Naive thymus-derived CD8-positive, alpha-beta T cell (primary cell): ENCODE measurements at places on chromosomes 13 and 19.

DNA sequence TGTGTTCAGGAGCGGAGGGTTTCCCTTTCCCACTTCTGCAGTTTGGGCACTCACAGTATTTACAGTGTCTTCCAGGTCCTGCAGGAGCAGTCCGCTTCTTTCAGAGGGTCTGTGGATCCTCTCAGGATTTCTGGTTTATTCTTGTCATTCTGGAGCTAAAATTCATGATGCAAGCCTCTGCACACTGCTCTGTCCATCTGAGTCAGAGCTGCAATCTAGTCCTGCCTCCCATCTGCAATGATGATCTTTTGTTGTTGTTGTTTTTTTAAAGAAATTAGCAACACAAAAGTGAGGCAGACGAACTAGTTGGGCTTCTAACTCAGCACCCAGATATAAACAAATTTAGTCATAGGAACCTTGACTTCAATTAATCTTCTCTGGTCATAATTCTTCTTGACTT is 86.5 kb downstream of the DLEU7 start:
- no peaks in the 10 kb centered on the region for H3K36me3 ChIP-seq
- no peak overlapping the region for H3K27ac ChIP-seq
- H3K4me1 ChIP-seq, result peaks cover 5% of the 10 kb centered on the region
- no peak for DNase-seq
- no peak overlapping the region for H3K4me3 ChIP-seq

DNA sequence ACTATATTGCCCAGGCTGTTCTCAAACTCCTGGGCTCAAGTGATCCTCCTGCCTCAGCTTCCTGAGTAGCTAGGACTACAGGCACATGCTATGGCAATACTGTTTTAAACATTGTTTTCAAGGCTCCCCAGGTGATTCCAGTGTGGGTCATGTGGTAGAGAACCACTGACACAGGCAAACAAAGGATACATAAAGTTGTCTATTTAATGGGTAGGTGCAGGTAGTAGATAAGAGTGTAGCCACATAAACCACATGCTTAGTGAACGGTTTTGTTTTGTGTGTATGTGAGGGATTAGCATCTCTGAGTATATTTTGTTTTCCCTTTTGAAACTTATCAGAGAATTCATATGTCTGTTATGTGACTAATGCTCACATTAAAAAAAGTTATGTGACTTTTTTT is 36.7 kb downstream of the USPL1 start:
- peaks cover 34% of the 10 kb centered on the region for H3K4me1 ChIP-seq
- DNase-seq, result no peak

- no peak overlapping the region for H3K4me3 ChIP-seq
- no peak for DNase-seq
- H3K27ac ChIP-seq, result no peak overlapping the region
- peaks cover 63% of the 10 kb centered on the region for H3K27me3 ChIP-seq
Observed at GRCh38 chr13:20181188-20181587, 11.6 kb downstream of the GJB2 start.

DNA sequence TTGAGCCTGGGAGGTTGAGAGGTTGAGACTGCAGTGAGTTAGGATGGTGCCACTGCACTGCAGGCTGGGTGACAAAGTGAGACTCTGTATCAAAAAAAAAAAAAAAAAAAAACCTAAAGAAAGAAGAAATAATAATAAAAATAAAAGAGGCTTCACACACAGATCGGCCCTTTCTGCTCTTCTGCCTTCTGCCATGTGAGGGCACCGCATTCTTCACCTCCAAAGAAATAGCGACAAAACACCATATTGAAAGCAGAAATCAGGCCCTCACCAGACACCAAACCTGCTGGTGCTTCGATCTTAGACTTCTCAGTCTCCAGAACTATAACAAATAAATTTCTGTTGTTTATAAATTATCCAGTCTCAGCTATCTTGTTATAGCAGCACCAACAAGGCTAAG is 3.0 kb downstream of the ZNF649 start:
- peaks cover 7% of the 10 kb centered on the region for H3K27me3 ChIP-seq
- no peak overlapping the region for H3K4me3 ChIP-seq
- H3K4me1 ChIP-seq, result peaks cover 13% of the 10 kb centered on the region
- no peak overlapping the region for H3K27ac ChIP-seq
- no peak for DNase-seq
- H3K36me3 ChIP-seq, result peaks cover 53% of the 10 kb centered on the region

GRCh38 chr13:49760558-49760957 is 31.9 kb downstream of the KPNA3 start:
- H3K36me3 ChIP-seq, result peaks cover 15% of the 10 kb centered on the region
- no peaks in the 10 kb centered on the region for H3K27me3 ChIP-seq
- H3K4me1 ChIP-seq, result peaks cover 32% of the 10 kb centered on the region
- DNase-seq, result no peak
- no peak overlapping the region for H3K27ac ChIP-seq

- H3K4me1 ChIP-seq, result peaks cover 91% of the 10 kb centered on the region
- H3K4me3 ChIP-seq, result peak overlapping the region; percentile 83
- peaks cover 9% of the 10 kb centered on the region for H3K36me3 ChIP-seq
- H3K27me3 ChIP-seq, result no peaks in the 10 kb centered on the region
- peak overlapping the region; percentile 97 for H3K27ac ChIP-seq
- peak; percentile 73 for DNase-seq
Observed at GRCh38 chr19:34269968-34270621, 15.7 kb downstream of the GARRE1 start.

DNA sequence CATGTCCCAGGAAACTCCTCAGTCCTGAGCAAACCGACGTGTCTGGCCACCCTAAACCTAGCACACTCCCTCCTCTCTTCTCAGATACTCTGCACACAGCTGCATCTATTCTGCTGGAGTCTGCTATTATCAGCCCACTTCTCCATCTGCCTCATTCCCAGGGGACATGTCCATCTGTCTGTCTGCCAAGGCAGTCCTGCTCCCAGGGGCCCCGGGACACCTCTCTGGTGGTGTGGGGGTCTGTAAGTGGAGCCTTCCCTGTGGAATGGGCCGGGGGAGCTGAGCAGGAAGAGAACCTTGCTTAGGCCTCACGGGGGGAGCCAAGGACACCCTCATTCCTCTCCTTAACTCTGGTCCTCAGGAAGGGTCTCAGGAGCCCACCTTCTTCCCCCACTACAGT is 72.7 kb downstream of the ERICH6B start:
- H3K4me3 ChIP-seq, result no peak overlapping the region
- H3K27me3 ChIP-seq, result no peaks in the 10 kb centered on the region
- DNase-seq, result no peak

DNA sequence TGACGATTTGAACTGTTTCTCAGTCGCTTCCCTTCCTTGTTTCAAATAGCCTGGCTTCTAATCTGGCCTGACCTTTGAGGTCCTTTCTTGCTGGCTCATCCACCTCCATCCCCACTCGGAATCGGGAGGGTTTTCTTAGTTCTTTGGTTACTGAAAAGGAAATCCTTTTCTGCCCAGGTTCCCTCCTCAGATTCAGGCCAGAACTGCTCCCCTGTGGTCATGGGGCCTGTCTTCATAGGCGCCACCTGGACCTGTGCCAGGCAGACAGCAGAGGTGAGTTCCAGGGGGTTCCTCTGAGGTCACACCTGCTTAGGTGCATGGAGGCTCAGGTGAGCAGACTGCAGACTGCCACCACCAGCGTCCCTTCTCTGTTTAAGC is 62.4 kb downstream of the AKAP11 start:
- H3K4me3 ChIP-seq, result no peak overlapping the region
- H3K27ac ChIP-seq, result no peak overlapping the region
- peaks cover 20% of the 10 kb centered on the region for H3K4me1 ChIP-seq
- DNase-seq, result no peak

DNA sequence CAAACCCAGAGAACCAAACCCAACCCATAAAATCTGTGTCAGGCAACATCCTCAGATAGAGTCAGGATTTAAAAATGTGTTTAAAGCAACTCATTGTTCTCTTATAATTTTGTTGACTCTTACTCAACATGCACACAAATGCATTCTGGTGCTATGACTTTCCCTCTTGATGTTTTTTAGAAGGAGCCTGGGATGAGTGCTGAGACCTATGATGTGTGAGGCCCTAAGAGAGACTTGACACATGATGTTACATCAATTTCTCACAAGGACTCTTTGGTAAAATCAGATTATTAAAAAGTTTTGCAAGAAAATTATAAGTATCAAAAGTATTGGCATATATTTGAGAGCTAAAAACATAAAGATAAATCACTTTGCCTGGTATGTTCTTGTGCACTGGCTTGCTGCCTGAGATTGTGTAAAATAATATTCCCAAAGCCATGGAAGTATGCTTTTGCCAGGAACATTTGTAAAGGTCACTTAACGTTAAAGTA is 173.9 kb downstream of the DCLK1 start:
- peaks cover 5% of the 10 kb centered on the region for H3K27me3 ChIP-seq
- H3K36me3 ChIP-seq, result no peaks in the 10 kb centered on the region
- no peak overlapping the region for H3K4me3 ChIP-seq
- H3K27ac ChIP-seq, result no peak overlapping the region
- no peak for DNase-seq

DNA sequence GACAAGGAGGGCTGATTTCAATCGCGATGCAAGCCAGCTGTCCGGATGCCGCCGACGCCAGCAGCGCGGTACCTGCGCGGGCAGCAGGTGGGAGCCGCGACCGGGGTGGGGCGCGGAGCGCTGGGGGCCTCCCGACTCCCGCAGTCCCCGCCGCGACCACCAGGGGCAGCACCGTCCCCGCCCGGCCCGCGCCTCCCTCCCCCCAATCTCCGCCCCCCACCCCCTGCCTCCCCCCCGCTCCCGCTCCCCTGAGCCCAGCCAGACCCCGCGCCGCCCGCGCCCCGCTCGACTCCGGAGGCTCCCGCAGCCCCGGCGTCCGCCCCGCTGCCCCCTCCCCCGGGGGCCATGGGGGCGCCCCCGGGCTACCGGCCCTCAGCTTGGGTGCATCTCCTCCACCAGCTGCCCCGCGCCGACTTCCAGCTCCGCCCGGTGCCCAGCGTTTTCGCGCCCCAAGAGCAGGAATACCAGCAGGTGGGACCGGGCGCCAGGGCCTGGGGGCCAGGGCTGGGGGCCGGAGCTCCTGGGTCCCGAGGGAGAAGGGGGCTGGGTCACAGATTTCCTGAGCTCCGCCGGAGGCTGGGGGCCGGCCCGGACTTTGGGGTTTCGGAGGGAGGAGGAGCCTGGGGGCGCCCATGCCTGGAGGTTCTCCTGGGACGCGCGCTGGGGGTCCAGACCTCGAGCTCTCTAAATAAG is at the start of gene TTYH1:
TSS of gene TTYH1 (plus strand) at position 257 of the 693 bp plus-strand sequence. CDS start at position 346, 89 bp downstream.
- H3K4me1 ChIP-seq, result peaks cover 21% of the 10 kb centered on the region
- peaks cover 10% of the 10 kb centered on the region for H3K36me3 ChIP-seq
- peak; percentile 49 for DNase-seq
- peaks cover 53% of the 10 kb centered on the region for H3K27me3 ChIP-seq

DNA sequence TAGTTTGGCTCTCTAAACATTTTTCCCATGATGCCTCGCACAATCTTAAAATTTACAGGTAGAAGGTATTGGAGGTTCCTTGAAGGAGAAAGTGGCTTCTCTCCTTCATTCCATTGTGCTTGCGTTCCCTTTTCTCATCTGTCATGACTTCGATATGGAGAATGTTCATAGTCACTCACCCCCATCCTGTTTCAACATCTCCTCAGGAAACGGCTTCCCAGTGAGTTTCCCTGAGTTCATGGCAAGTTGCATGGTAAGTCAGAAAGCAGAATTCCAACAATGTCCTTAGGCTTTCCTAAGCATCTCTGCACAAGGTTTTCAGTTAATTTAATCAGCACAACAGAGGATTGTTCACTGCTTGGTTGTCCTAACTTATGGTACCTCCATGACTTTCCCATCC is 581.8 kb upstream of the SLITRK5 start:
- no peaks in the 10 kb centered on the region for H3K4me1 ChIP-seq
- no peak overlapping the region for H3K27ac ChIP-seq
- no peaks in the 10 kb centered on the region for H3K27me3 ChIP-seq
- no peak for DNase-seq

DNA sequence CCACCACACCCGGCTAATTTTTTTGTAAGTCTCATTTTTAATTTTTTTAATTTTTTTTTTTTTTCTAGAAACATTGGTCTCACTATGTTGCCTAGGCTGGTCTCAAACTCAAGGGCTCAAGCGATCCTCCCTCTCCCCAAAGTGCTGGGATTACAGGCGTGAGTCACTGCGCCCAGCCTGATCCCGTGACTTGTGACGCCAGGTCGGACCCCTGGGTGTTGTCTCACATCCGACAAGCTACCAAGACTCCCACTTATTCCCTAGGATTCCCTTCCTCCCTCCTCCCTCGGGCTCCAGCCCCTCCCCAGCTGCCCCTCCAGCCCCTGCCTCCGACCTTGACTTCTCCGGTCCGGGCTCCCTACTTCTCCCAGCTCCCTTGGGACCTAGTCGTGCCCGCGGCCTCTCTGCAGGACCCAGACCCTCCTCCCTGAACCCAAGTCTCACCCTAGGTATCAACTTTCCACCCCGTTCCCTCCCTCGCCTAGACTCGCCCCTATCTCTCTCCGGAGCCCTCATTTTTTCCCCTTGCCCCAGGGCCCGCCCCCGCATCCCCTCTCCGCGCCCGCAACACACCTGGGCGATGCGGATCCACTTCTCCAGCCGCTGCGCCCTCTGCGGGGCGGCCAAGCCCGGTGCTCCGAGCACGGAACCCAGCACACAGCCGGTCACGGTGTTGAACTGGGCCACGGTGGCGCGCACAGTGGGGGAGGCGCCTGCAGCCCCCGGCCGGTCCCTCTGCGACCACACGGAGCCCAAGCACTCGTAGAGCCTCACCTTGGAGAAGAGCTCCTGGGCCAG is 13.1 kb downstream of the RGL3 start:
- H3K4me1 ChIP-seq, result no peaks in the 10 kb centered on the region
- no peak overlapping the region for H3K27ac ChIP-seq
- peaks cover 31% of the 10 kb centered on the region for H3K27me3 ChIP-seq

GRCh38 chr13:112712451-112713207 is 22.8 kb downstream of the ATP11A start:
- peaks cover 3% of the 10 kb centered on the region for H3K4me1 ChIP-seq
- no peak for DNase-seq
- peak overlapping the region; percentile 53 for H3K27ac ChIP-seq
- H3K27me3 ChIP-seq, result no peaks in the 10 kb centered on the region

DNA sequence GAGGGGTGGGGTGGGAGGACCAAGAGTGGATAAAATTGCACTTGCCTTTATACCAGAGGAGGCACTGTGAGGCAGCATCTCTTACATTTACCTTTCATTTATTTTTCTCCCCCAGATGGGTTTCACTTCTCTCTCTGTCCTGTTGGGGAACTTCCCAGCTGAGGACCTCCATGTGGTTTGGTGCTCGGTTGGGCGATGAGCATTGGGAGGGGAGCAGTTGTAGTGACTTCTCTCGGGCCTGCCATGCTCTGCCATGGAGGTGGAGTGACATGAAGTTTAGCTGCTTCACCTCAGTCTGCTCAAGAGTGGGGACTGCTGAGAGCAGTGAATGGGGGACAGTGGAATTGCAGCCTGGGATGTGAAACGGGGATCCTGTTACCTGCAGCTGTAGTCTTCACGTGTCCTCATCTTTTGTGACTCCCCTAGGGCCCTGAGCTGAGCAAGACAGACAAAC is 23.1 kb upstream of the CXCL17 start:
- no peaks in the 10 kb centered on the region for H3K36me3 ChIP-seq
- no peak for DNase-seq
- no peak overlapping the region for H3K27ac ChIP-seq
- peaks cover 7% of the 10 kb centered on the region for H3K4me1 ChIP-seq
- H3K4me3 ChIP-seq, result no peak overlapping the region
- no peaks in the 10 kb centered on the region for H3K27me3 ChIP-seq
